Amniotic epithelial cell (primary cell): ENCODE measurements at places on chromosomes 4 and X.
A peak's percentile ranks its signal among the peaks of the same experiment; 100 is the strongest.

DNA sequence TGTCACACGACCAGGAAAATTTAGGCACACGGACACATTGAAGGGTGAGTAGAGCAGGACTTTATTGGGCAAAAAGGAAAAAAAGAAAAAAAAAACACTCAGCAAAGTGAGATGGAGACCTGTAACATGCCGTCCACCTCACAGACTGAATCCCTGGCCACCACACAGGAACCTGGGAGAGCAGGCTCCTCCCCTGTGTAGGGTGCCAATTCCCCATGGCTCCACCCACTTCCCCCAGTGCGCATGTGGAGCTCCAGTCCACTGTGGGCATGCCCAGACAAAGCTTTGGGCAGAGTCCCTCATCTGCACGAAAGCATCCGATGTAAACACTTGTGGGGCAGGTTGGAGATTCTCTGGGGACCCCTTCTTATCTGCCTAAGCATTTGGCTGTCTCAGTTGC lies 23.6 kb upstream of the CBR4 start:
- DNase-seq: no peak

GRCh38 chrX:37755025-37755424 lies 24.8 kb upstream of the CYBB start:
- DNase-seq: no peak

DNA sequence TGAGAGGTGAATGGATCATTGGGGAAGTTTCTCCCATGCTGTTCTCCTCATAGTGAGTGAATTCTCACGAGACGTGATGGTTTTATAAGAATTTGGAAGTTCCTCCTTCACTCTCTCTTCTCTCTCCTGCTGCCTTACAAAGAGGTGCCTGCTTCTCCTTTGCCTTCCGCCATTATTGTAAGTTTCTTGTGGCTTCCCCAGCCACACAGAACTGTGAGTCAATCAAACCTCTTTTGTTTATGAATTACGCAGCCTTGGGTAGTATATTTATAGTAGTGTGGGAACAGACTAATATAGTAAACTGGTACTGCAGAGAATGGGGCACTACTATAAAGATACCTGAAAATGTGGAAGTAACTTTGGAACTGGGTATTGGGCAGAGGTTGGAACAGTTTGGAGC lies 7.8 kb upstream of the CTAG2 start:
- no peak for DNase-seq

- DNase-seq: peak; percentile 82
These were observed 34.5 kb upstream of the FAM9C start for GRCh38 chrX:13078739-13079444.

DNA sequence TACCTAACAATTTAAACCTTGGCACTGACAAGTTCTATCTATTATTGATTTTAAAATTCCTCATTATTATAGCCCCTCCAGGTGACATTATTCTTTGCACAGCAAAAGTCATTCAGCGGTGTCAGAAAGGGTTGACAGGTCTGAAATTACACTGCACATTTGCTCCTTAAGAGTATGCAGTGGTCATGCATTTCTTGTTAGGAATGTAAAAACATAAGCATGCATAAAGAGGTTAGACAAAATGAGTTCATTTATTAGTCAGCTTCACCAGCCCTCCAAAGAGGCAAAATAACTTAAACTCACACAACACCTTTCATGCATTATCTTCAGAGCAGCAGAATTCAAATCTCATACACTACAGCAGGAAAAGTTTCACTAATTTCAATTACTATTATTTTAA lies 158.8 kb downstream of the HNRNPD start:
- DNase-seq: no peak

- DNase-seq: no peak
These were observed 160.3 kb downstream of the SHOX start for GRCh38 chrX:790783-791360.

- DNase-seq: peak; percentile 86
These were observed 39.3 kb upstream of the TXK start for GRCh38 chr4:48173056-48173991.

- DNase-seq: no peak
These were observed 75.9 kb downstream of the SLC9A7 start for GRCh38 chrX:46683048-46683447.

DNA sequence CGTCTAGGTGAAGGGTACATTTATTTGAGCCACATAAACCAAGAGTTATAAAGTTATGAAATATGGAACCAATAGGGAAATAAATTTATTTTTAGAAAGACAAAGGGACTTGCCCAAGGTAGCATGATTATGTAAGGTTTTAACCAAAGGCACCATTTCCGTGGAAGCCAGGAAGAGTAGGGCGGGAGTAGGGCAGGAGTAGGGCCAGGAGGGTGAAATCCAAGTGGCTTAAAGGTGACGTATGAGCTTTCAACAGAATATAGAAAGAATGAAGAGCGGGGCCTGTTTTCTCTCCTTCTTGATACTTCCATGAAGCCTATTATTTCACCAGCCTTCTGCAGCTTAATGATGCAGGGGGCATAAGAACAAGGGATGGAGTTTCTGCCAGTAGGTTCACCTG lies 91.7 kb upstream of the PNPLA4 start:
- DNase-seq: no peak

- peak; percentile 91 for DNase-seq
These were observed 139.2 kb downstream of the PCDH18 start for GRCh38 chr4:137393044-137393443.

DNA sequence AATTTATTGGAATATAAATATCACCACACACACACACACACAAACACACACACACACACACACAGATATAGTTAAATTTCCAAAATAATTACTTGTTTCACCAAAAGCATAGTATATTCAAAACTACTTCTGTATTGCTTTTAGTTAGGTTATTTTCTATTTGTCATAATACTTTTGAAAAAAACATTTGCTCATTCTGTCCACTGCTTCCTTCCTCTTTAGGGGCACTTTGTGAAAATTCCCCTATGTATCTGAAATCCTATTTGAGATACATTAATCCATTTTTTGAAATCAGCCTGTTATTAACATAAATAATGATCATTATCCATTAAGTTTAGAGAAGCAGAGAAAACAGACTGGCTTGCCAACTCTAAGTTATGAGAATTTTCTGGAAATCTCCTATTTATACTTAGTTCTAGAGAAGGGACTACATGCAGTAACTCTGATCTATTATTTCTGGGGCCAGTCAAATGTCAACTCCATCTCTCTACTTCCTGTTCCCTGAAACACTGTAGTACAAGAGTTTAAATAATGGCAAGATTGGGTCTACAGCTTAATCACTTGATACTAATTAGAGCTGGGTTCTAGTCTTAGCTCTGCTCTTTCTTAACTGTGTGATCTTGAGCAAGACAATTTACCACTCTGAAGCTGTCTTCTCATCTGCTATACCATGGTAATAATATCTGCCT lies 54.4 kb upstream of the GPR174 start:
- DNase-seq: no peak

GRCh38 chr4:2298532-2298991 lies 36.7 kb upstream of the MXD4 start:
- no peak for DNase-seq

GRCh38 chrX:105845631-105846030 lies 23.3 kb downstream of the NRK start:
- DNase-seq: no peak

GRCh38 chr4:128827296-128827695 lies 17.8 kb downstream of the JADE1 start:
- no peak for DNase-seq

DNA sequence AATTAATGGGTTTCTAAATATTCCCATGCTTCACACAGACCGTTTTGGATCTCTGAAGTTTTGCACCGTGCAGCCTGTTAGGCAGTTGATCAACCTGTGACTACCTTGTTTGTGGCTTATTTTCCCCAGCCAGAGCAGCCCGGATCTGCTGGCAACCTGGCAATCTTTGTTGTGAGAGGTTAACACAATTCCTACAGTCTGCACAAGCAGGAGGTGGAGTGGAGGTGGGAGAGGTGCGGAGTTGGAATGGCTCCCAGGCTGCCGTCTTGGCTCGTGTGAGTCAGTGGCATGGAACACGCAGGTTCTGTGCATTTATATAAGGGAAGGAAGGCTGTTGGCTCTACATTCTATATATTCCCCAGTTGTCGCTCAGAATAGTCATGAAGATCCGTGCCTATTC lies 70.9 kb upstream of the STOX2 start:
- DNase-seq: no peak

DNA sequence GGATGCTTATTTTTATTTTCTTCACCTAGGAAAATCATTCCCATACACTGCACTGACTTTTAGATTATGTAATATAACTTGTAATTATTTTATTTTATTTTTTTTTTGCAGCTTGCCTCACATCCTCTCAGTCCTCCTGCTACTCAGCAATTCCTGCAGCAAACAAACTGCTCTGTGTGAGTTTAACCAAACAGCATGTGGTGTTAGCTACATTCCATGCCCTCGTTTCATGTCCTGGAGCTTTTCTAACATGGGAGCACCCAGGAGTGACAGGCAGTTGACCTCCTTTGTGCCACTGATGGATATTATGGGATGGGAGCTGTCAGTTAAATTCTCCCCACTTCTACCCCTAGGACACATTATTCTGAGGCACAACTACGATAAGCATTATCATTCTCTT lies 24.8 kb downstream of the CXCL1 start:
- DNase-seq: no peak

DNA sequence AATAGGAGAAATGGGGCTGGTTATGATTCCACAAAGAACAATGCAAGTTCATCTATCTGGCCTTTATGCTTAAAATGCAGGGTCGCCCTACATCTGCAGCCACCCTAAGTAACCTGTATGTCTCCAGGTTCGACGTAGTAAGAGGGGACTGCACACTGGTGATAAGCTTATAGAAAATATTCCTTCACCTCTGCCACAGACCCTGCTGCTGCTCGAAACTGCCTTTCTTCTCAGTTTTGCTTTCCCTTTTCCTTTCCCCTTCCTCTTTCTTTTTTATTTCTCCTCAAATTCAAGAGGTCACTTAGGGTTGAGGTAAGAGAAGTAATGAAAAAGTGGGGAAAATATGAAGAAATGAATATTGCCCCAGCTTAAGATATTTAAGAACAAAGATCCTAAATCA lies 123.5 kb downstream of the DCHS2 start:
- DNase-seq: no peak

DNA sequence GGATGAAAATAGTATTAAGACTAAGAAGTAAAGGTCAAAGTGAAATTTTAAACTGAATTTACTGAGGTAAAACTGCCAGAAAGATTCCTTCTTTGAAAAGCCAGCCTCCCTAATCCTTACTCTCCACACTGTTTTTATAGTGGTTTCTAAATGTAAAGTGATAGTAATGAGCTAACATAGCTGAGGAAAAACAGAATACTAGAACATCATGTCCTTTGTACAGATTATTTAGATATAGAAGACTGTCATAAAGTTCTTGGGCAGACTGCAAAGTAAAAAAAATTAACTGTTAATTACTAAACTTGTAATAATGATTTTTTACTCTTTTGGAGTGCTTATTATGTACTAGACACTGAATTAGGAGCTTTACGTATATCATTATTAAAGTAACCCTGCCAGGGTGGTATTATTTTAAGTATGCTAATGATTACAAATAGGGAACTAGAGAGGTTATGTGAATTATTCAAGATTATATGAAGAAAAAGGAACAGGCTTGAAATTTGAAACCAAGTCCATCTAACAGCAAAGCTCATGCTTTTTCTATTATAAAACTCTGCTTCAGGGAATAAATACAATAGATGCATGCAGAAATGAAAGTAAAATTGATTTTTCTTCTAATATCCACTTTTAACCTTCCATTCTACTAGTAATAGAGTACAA lies 150.5 kb downstream of the TBCK start:
- peak; percentile 32 for DNase-seq

GRCh38 chr4:184329235-184329634 lies 111.6 kb upstream of the ENPP6 start:
- DNase-seq: no peak

DNA sequence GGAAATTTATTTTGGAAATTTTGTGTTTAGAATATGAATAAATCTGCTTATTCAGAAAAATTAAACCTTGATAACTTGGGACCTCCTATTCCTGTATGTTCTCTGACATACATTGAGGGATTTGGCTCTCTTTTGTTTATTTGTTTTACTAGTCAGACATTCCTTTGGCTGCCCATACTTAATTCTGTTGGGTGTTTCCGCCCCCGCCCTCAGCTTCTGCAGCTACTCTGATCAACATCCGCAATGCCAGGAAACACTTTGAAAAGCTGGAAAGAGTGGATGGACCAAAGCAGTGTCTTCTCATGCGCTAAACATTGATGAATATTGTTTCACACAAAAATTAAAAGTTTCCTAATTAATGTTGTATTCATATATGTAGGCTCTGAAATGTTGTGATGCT lies 40.5 kb downstream of the RRAGB start:
- peak; percentile 13 for DNase-seq

GRCh38 chr4:153082322-153083301 lies 121.6 kb upstream of the TRIM2 start:
- DNase-seq: no peak

DNA sequence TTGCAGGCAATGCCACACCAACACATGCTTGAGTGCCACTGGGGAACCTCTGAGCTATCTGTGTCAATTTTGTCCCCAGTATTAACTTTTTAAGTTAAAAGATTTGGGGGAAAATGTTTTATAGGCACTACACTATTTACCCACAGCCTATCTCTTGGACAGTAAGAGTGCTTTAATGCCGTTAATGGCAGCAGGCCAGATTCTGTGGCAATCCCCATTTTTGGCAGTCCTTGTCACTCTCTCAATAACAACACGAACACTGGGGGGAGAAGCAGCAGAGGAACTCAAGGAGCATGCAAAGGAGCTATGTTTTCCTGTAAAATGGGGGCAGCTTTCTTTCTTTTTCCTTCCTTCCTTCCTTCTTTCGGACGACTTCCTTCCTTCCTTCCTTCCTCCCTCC lies 168.6 kb downstream of the NSUN7 start:
- DNase-seq: peak; percentile 80

- no peak for DNase-seq
These were observed 105.6 kb downstream of the DKK2 start for GRCh38 chr4:106930522-106930921.

GRCh38 chr4:187380181-187380581 lies 615.4 kb upstream of the ZFP42 start:
- peak; percentile 43 for DNase-seq

DNA sequence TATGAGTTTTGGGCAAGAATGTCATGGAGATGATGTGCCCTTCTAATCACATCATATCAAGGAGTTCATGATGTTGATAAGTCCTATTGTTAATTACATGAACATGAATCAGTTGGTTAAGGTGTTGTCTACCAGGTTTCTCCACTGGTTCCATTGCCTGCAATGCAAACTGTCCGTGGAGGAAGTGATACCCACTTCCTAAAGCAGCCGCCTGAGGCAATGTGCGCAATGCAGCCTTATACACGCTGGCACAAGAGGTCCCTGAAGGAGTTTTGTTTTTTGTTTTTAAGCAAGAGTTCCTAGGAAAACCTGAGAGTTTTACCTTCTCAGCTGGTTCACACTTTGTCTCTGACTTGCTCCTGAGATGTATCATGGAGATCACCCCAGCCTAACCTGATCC lies 5.9 kb upstream of the GPKOW start:
- no peak for DNase-seq

- no peak for DNase-seq
These were observed 111.3 kb upstream of the INTU start for GRCh38 chr4:127521463-127521862.

- DNase-seq: no peak
These were observed 706.5 kb downstream of the CCSER1 start for GRCh38 chr4:90833706-90834105.
